Activated CD8-positive, alpha-beta memory T cell treated with anti-CD3 and anti-CD28 coated beads, Interleukin-2, amount 10 ng/mL, durations not matched to agents 7 days and 5 days (primary cell): ENCODE measurements at places on chromosomes 16 and 17. TPM values are rescaled to one million over a fixed set of nuclear protein-coding genes. Genes with fewer than 3 reads are reported as not detected.
A peak's percentile ranks its signal among the peaks of the same experiment; 100 is the strongest.

DNA sequence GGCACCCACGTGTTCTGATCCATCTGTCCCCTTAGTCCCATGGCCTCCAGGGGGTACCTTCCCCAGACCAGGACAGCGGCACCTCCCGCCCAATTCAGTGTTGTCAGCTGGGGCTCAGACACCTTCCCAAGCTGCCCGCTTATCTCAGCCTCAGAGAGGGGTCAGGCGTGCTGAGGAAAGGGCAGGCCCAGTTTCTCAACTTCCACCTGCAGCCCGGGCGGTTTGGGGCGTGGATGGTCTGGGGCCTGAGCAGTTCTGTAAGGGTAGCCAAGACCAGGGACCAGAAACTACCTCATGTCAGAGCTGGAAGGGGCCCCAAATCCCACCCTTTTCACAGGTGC is 5.1 kb downstream of the PLCD3 start:
- H3K4me3 ChIP-seq, result no peak overlapping the region
- peaks cover 11% of the 10 kb centered on the region for H3K27me3 ChIP-seq
- H3K4me1 ChIP-seq, result peaks cover 5% of the 10 kb centered on the region
- no peak overlapping the region for H3K27ac ChIP-seq
- H3K36me3 ChIP-seq, result no peaks in the 10 kb centered on the region
- no peak for DNase-seq

The AOC3 gene
- 1.1 TPM for total RNA-seq

- H3K27ac ChIP-seq, result no peak overlapping the region
- DNase-seq, result no peak
- H3K4me3 ChIP-seq, result no peak overlapping the region
- no peaks in the 10 kb centered on the region for H3K4me1 ChIP-seq
- no peaks in the 10 kb centered on the region for H3K36me3 ChIP-seq
- peaks cover 7% of the 10 kb centered on the region for H3K27me3 ChIP-seq
Measured at GRCh38 chr16:26747760-26748159, 319.0 kb upstream of the C16orf82 start.

- H3K4me1 ChIP-seq, result peaks cover 29% of the 10 kb centered on the region
- H3K36me3 ChIP-seq, result peaks cover 2% of the 10 kb centered on the region
- H3K27ac ChIP-seq, result no peak overlapping the region
- no peak overlapping the region for H3K4me3 ChIP-seq
- H3K27me3 ChIP-seq, result no peaks in the 10 kb centered on the region
- DNase-seq, result no peak
Measured at GRCh38 chr17:14331225-14331981, 30.5 kb downstream of the HS3ST3B1 start.

The ARHGAP23 gene
- total RNA-seq, result not detected

GRCh38 chr16:27314161-27314723 is 468 bp downstream of the IL4R start:
- peak; percentile 85 for DNase-seq
- no peaks in the 10 kb centered on the region for H3K27me3 ChIP-seq
- peak overlapping the region; percentile 94 for H3K4me3 ChIP-seq
- H3K36me3 ChIP-seq, result peaks cover 37% of the 10 kb centered on the region
- H3K4me1 ChIP-seq, result peaks cover 48% of the 10 kb centered on the region

DNA sequence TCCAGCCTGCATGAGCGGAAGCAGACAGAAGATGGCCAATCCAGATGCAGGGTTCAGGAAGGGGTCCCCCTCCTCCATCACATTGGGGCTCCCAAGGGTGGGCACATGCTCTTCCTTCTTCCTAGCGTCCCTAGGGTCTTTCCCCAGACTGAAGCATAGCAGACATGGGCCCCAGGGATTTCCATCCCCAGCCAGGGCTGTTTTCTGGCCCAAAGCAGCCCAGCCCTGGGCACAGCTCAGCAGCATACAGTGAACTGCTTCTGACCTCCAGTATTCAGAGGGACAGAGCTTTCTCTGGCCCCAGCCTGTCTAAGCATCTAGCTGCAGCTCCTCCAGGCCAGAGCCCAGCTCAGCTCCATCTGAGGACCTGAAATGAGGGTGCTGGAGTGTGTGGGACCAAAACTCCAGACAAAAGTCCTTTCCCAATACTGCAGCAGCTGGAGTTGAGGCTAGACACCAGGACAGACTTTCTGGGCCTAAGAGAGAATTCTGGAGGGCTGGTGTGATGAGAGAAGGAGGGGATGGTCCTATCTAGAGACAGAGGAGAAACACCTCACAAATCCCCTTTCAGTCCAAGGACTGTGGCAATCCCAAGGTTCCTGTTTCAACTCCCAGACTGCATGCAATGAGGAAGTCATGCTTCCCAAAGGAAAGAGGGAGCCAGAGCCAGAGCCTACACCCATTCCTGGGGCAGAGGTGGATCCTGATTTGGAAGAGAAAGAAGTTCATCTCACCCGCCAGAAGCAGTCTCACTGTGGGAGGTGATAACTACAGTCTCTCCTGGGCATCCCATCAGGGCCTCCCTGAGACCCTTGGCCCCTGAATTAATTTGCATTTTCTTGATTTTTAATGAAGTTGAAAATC is 4.5 kb upstream of the FOXN1 start:
- peaks cover 14% of the 10 kb centered on the region for H3K27me3 ChIP-seq
- DNase-seq, result no peak
- H3K4me1 ChIP-seq, result no peaks in the 10 kb centered on the region
- no peak overlapping the region for H3K27ac ChIP-seq
- H3K4me3 ChIP-seq, result no peak overlapping the region

- no peaks in the 10 kb centered on the region for H3K27me3 ChIP-seq
- H3K4me1 ChIP-seq, result no peaks in the 10 kb centered on the region
- H3K4me3 ChIP-seq, result no peak overlapping the region
- no peak overlapping the region for H3K27ac ChIP-seq
Measured at GRCh38 chr16:894841-895240, 75.9 kb downstream of the LMF1 start.

The CHD9NB gene
- 0.79 TPM for total RNA-seq

DNA sequence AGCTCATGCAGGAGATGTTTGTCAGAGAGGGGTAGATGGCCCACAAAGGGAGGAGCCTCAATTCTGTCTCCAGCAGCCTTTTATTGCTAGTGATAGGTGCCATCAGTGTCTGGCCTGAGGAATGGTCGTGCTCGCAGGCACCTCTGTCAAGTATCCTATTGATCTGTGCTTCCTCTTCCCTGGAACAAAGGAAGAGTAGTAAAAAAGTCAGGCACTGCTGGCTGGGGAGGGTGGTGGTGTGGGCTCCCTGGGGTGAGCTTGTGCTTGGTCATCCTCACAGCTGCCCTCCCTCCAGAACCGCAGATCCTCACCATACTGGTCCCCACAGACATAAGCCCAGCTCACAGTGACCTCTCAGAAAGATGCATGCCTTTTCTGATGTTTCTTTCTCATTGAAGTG is 15.0 kb upstream of the SALL1 start:
- no peaks in the 10 kb centered on the region for H3K4me1 ChIP-seq
- no peak overlapping the region for H3K4me3 ChIP-seq
- H3K27me3 ChIP-seq, result no peaks in the 10 kb centered on the region
- no peak for DNase-seq
- no peaks in the 10 kb centered on the region for H3K36me3 ChIP-seq
- H3K27ac ChIP-seq, result no peak overlapping the region

The TRPV3 gene
- total RNA-seq, result 0.98 TPM

DNA sequence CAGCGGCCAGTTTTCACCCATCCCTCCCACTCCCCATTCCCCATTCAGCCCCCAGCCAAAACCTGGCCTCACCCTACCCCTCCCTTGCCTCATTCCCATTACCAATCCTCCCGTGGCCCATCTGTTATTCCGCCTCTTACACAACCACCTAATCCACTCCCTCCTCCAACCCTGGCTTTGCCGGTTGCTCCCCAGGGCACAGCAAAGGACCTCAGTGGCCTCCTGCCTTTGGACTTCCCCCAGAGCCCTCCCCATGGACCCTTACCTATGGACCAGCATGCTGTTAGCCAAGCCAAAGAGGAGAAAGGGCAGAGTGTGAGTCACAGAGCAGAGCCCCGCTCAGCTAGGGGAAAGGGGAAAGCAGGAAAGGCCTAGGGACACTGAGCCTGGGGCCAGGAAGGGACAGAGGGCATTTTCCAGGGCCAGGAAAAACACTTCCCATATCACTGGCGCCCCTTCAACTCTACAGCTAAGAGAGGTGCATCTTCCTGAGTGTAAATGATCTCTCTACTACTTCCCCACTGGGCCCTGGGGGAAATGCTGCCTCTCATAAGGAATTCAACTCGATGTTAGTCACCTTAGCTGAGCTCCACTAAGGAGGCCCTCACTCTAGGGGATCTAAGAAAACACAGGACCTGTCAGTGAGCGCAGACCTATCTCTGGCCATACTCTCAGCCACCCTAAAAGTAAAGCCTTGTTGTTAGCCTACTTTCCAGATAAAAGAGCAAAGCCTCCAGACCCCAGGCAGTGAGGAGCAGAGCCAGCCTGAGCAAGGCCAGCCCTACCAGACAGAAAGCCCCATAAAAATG is 10.6 kb downstream of the PEMT start:
- no peaks in the 10 kb centered on the region for H3K4me1 ChIP-seq
- no peaks in the 10 kb centered on the region for H3K27me3 ChIP-seq
- H3K4me3 ChIP-seq, result no peak overlapping the region
- no peak overlapping the region for H3K27ac ChIP-seq

GRCh38 chr17:37750768-37751475 is 6.1 kb upstream of the HNF1B start:
- peaks cover 52% of the 10 kb centered on the region for H3K27me3 ChIP-seq
- peaks cover 17% of the 10 kb centered on the region for H3K4me1 ChIP-seq
- no peak overlapping the region for H3K4me3 ChIP-seq

- H3K27ac ChIP-seq, result no peak overlapping the region
- H3K36me3 ChIP-seq, result no peaks in the 10 kb centered on the region
- DNase-seq, result no peak
- no peak overlapping the region for H3K4me3 ChIP-seq
- H3K27me3 ChIP-seq, result peaks cover 57% of the 10 kb centered on the region
Measured at GRCh38 chr17:7710301-7710700, 5.3 kb downstream of the EFNB3 start.

DNA sequence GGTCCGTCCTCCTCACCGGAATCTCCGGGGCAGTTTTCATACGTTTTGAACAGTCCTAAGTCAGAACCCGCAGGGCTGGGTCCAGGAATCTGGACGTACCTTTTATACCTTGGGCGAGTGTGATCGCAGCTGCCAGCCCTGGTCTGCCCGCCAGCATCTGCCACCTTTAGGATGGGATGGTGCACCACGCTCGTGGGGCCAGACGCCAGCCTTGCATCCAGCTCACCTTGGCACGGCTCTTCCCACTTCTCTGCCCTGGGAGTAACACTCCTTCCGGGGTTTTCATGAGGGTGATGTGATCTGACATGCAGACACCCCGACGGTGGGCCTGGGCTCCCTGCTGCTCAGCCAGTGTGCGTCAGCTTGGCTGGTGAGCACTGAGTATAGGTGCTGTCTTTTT is 66.6 kb upstream of the ZNF469 start:
- no peak overlapping the region for H3K27ac ChIP-seq
- no peaks in the 10 kb centered on the region for H3K4me1 ChIP-seq
- no peak for DNase-seq
- no peaks in the 10 kb centered on the region for H3K36me3 ChIP-seq

The HOXB8 gene
- total RNA-seq, result 1.4 TPM

The MMP15 gene
- 0.75 TPM for total RNA-seq

DNA sequence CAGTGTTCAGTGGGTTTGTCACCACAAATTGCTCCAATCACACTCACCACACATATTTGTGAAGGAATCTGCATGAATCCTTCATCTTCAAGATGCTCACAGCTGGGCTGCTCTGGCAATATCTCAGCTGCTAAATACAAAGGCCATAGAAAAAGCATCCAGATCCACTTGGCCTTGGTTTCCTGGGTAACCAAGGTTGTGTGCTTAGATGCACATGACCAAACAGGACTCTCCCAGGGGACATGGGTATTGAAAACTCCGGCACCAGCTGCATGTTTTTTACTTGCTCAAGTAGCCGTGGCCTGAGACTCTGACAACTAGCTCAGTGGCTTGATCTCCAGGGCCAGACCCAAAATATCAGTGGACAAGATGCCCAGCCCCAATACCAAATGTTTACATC is 131.3 kb downstream of the CBLN1 start:
- no peaks in the 10 kb centered on the region for H3K4me1 ChIP-seq
- no peak overlapping the region for H3K4me3 ChIP-seq
- no peaks in the 10 kb centered on the region for H3K27me3 ChIP-seq
- DNase-seq, result no peak

DNA sequence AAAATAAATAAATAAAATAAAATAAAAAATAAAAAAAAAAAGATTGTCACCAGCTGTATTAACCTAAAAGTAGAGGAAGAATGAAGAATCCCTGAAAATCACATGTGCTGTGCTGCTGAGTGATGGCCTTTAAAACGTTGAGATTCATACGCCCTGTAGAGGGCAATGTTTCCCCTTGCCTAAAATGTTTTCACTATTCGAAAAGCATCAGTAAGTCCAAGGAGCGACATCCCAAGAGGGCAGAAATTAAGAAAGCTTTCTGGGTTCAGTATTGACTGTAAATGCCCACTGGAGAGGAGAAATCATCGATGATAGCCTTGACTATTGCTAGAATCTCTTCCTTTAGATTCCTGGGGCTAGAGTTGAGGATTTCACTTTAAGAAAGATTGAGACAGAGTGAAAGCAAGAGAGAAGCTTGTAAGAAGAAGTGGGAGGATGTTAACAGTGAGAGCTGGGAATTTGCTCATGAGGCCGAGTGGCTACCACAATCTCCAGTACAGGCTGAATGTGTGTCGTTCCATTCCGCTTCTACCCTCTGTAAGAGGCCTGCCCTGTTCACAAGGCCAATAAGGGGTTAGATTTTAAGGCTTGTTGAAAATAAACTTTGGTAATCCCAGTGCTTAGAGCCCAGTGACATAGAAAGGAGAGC is 170.8 kb upstream of the FAM20A start:
- H3K4me3 ChIP-seq, result peak overlapping the region; percentile 29
- no peaks in the 10 kb centered on the region for H3K36me3 ChIP-seq
- peaks cover 2% of the 10 kb centered on the region for H3K27me3 ChIP-seq

DNA sequence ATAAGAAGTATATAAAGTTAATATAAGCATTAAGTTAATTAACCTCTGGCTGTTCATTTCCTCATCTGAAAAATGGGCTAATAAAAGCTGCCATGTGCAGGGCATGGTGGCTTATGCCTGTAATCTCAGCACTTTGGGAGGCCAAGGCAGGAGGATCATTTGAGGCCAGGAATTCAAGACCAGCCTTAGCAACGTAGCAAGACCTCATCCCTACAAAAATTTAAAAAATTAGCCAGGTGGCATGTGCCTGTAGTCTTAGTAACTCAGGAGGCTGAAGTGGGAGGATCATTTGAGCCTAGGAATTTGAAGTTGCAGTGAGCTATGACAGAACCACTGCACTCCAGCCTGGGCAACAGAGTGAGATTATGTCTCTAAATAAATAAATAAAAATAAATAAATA is 40.6 kb upstream of the MMD start:
- H3K27me3 ChIP-seq, result peaks cover 2% of the 10 kb centered on the region
- DNase-seq, result no peak
- H3K27ac ChIP-seq, result no peak overlapping the region
- no peak overlapping the region for H3K4me3 ChIP-seq
